ENCODE measurements at places on chromosomes 12 and 14.

- no peak for DNase-seq
Measured at GRCh38 chr12:69430942-69431590, 39.1 kb upstream of the FRS2 start.

GRCh38 chr14:94673781-94674231, 61.6 kb downstream of the SERPINA3 start:
- no peak for DNase-seq

DNA sequence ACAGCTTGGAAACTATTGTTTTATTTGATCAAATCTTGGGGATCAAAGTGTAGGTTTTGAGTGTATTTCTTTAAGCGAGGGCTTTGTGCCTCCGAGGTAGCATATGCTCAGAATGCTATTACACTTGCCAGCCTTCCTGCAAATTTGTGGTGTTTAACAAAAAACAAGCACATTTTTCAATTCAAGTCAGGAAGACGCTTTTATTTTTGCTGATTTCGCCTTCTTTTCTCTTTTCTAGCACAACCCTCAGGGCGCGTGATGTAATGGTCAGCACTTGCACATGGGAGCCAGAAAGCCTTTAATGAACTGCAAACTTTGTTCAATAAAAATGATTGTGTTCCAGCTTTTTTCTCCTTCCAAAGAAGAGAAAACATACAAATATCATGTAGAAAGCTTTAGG, 466.5 kb downstream of the PRKD1 start:
- no peak for DNase-seq

DNA sequence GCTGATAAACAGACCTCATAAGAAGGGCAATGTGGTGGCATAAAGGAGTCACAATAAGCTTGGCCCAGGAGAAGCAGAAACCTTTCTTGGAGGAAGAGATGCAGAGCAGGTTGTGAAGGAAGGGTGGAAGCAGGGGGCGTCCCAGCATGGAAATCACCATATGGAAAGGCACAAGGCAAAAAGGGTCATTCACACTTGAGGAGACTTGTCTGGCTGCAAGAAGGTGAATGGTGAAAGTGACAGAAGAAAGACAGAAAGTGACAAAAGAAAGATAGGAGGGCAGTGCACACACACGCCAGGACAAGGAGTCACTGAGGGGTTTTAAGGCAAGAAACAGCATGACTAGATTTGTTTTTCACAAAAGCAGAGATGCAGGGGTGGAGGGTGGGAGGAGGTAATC, 38.3 kb downstream of the GALNT4 start:
- DNase-seq = no peak

DNA sequence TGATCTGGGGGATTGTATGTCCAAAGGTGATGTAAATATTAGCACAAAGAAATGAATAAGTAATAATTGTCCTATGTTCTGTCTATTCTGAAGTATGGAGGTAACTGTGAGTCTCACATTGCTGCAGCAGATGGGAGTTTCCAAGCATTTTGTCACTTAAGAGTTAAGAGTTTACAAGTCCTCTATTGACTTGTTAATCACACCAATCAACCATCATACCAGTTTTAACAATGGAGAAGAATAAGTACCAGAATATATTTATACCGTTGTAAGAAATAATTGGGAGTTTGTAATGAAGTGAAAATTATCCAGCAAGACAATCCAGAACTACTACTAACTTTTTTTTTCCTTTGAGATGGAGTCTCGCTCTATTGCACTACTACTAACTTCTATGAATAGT, 139.1 kb downstream of the MDGA2 start:
- no peak for DNase-seq

DNA sequence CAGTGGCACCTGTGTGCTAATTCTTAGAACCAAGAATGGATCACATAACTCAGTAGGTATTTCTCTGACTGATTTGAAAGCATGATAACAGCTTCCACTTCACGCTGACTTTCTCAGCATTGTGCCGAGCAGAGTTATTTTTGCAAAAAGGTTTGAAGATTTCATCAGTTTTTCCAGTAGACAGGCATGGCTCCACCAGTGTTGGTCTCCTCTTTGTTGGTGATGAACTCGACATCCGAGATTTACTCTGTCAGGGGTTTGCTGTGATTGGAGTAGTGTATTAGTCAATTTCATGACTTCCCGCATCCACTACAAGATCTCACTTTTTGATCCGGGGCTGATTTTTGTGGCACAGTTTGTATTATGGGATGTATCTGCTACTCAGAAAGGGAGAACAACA, 85.3 kb downstream of the PRKCH start:
- DNase-seq = no peak

- no peak for DNase-seq
Measured at GRCh38 chr14:68137704-68138619, 318.4 kb downstream of the RAD51B start.

DNA sequence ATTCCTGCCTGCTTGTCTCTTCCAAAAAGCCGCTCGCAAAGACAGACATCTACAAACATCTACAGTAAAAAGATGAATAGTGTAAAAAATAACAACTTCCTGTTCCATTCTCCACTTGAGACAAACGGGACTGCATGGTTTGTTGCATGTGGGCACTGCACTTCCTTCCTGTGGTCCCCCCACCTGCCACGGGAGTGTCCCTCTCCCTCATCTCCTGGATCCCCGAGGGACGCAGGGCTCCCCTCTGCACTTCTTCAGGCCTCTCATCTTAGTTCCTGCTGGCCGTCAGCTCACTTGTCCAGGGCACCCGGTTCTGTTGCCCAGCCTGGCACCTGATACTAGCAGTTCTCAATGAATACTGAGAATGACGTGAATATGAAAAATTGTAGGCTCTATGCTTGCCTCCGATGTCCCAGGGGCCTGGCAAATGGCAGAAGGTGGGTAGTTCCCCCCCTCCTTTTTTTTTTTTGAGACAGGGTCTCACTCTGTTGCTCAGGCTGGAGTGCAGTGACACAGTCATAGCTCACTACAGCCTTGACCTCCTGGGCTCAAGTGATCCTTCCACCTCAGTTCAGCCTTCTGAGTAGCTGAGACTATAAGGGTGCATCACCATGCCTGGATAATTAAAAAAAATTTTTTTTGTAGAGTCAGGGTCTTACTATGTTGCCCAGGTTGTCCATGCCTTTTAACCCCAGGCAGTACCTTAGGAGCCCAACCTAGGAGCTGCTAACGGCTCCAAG, 3.5 kb upstream of the KLC1 start:
- no peak for DNase-seq

GRCh38 chr14:104509673-104510072, 69.9 kb upstream of the C14orf180 start:
- no peak for DNase-seq

GRCh38 chr14:96844857-96845570, 47.8 kb downstream of the VRK1 start:
- DNase-seq = no peak

Data from stimulated activated CD4-positive, alpha-beta T cell treated with anti-CD3 and anti-CD28 coated beads, TNF-alpha, amount 100 ng/mL, for 1 hour (primary cell).